Mesothelial cell of epicardium (in vitro differentiated cells): ENCODE measurements at places on chromosomes 11 and 22. TPM values are rescaled to one million over a fixed set of nuclear protein-coding genes. Genes with fewer than 3 reads are reported as not detected.
A peak's percentile ranks its signal among the peaks of the same experiment; 100 is the strongest.

MRPL17 gene
- total RNA-seq: 41.6 to 45.3 TPM (median 42.7 TPM) in 3 replicates

C1QTNF5 gene
- total RNA-seq: 24.1 to 25.0 TPM (median 24.4 TPM) in 3 replicates

CHEK2 gene
- total RNA-seq: 22.9 to 25.0 TPM (median 24.2 TPM) in 3 replicates

EFCAB6 gene
- 1.6 to 2.6 TPM (median 2.6 TPM) in 3 replicates for total RNA-seq

SAA4 gene
- total RNA-seq: not detected in 3 replicates

UBQLNL gene
- total RNA-seq: 1.9 to 2.1 TPM (median 2.0 TPM) in 3 replicates

PAMR1 gene
- 38.3 to 44.8 TPM (median 43.5 TPM) in 3 replicates for total RNA-seq

KCNQ1OT1 gene
- 30.5 to 35.1 TPM (median 31.9 TPM) in 3 replicates for total RNA-seq

- DNase-seq: no peak
- H3K27ac ChIP-seq: peak overlapping the region; percentile 99
- H3K27me3 ChIP-seq: no peaks in the 10 kb centered on the region
- no peak overlapping the region for H3K4me3 ChIP-seq
Observed at GRCh38 chr11:62554387-62555167, 8.0 kb upstream of the AHNAK start.

- H3K36me3 ChIP-seq: no peaks in the 10 kb centered on the region
- no peak overlapping the region for H3K4me3 ChIP-seq
- no peak overlapping the region for H3K27ac ChIP-seq
- no peaks in the 10 kb centered on the region for H3K27me3 ChIP-seq
- H3K4me1 ChIP-seq: no peaks in the 10 kb centered on the region
- no peak for DNase-seq
Observed at GRCh38 chr11:1236316-1237127, 13.7 kb downstream of the MUC5B start.

DNA sequence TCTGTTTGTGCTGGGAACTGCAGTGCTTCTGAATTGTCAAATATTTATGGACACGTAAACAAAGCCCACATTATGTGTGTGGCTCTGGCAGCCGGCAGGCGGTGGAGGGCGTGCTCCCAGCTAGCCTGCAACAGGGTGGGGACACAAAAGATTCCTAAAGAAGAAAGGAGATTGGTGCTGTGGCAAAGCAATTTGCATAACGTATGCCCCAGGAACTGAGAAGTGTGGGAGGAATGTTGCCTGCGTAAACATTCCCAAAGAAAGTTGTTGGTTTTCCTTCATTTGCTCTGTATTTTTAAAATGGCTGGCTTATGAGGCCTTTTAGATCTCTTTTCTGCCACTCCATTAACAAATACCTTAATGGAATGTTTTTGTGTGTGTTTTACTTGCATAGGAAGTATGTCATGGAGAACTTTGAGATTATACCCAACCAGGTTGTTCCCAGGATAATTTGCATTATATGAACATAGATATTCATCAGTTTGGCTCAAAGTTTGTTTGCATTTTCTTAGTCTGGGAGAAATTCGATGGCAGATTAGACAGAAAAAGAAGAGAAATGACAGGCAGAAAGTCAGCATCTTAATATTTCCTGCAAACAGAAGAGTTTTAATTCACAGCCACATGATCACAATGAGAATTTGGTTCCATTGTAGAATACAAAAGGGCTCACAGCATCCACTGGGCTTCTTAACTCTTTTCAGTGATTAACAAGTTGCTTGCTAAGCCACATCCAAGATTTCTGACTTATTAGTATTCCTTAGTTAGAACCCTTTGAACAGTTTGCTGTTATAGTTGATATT, 41.8 kb upstream of the DLAT start:
- H3K27me3 ChIP-seq: no peaks in the 10 kb centered on the region
- H3K4me1 ChIP-seq: peaks cover 40% of the 10 kb centered on the region
- H3K4me3 ChIP-seq: peak overlapping the region; percentile 76
- H3K27ac ChIP-seq: peak overlapping the region; percentile 98
- H3K36me3 ChIP-seq: peaks cover 22% of the 10 kb centered on the region

DNA sequence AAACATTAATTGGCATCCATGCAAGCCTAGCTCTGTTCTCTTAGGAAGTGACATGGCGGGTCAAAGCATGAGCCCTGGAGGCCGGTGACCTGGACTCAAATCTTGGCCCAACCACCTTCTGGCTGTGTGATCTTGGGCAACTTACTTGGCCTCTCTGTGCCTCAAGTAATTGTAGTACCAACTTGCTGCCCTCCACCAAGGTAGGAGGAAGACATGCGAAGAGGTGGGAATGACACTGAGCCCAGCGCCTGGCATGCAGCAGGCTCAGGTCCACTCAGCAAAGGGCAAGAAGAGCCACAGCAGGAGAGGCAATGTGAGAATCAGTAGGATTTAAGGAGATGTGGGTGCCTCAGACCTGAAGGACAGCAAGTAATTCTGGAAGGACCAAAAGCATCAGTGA, 59.6 kb upstream of the SLC22A12 start:
- H3K27ac ChIP-seq: no peak overlapping the region
- no peaks in the 10 kb centered on the region for H3K4me1 ChIP-seq
- peaks cover 67% of the 10 kb centered on the region for H3K27me3 ChIP-seq
- DNase-seq: no peak
- H3K4me3 ChIP-seq: no peak overlapping the region
- no peaks in the 10 kb centered on the region for H3K36me3 ChIP-seq

- H3K27ac ChIP-seq: no peak overlapping the region
- H3K36me3 ChIP-seq: no peaks in the 10 kb centered on the region
- DNase-seq: no peak
Observed at GRCh38 chr11:33900159-33900840, 8.4 kb upstream of the LMO2 start.

DNA sequence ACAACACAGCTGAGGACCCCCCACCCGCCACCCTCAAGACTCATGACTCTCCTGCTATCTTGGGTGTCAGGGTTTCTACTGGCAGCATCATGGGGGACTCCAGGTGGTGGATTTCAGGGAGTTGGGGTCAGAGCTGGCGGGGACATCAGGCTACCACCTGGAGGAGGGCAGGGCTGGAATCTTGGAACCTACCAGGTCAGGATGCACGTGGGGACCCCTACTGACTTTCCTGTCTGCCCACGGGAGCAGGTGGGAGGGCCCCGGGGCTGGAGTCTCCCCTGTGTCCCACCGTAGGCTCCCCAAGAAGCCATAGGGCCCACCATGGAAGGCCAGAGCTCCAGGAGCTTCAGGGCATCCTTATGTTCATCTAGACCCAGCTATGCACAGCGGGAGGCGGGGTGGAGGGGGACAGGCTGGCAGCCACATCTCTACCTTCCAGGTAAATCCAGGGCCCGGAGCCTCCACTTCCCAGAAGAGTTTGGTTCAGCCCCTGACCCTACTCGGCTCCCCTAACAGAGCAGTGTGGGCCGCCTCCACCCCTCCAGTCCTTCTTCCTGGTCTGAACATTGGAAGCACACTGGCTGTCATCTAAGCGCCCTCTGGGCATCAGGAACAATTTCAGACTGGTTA, 10.0 kb downstream of the SLC37A2 start:
- no peak overlapping the region for H3K27ac ChIP-seq
- no peaks in the 10 kb centered on the region for H3K36me3 ChIP-seq
- H3K27me3 ChIP-seq: peaks cover 11% of the 10 kb centered on the region
- peaks cover 6% of the 10 kb centered on the region for H3K4me1 ChIP-seq
- no peak overlapping the region for H3K4me3 ChIP-seq
- no peak for DNase-seq

GRCh38 chr11:77069969-77070582, 3.3 kb downstream of the CAPN5 start:
- H3K27me3 ChIP-seq: no peaks in the 10 kb centered on the region
- H3K27ac ChIP-seq: no peak overlapping the region
- no peaks in the 10 kb centered on the region for H3K36me3 ChIP-seq
- DNase-seq: no peak

GRCh38 chr11:88157370-88157769, 17.9 kb downstream of the RAB38 start:
- H3K4me3 ChIP-seq: no peak overlapping the region
- H3K4me1 ChIP-seq: peaks cover 11% of the 10 kb centered on the region

DNA sequence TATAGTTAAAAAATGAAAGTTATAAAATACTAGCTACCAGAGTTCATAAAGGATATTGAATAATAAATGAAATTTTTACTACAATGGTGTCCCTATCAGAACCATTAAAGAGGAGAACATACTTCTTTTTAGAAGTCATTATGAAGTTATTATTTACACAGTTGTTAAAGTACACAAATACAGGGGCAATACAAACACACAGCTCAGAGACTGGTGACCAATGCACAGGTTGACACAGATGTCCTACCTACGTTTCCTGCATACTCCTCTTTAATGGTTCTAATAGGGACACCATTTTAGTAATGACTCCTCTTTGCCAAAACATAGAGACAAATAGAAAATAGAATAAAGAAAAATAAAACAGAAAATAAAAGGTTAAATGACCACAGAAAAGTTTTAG, 10.1 kb downstream of the NLRP10 start:
- H3K27me3 ChIP-seq: no peaks in the 10 kb centered on the region
- H3K4me1 ChIP-seq: no peaks in the 10 kb centered on the region
- no peak overlapping the region for H3K4me3 ChIP-seq
- no peak for DNase-seq
- no peak overlapping the region for H3K27ac ChIP-seq

- no peak overlapping the region for H3K4me3 ChIP-seq
- DNase-seq: no peak
- H3K27me3 ChIP-seq: no peaks in the 10 kb centered on the region
- H3K36me3 ChIP-seq: no peaks in the 10 kb centered on the region
Observed at GRCh38 chr22:30556388-30556787, 9.8 kb upstream of the SEC14L6 start.
